Stimulated activated CD8-positive, alpha-beta memory T cell treated with anti-CD3 and anti-CD28 coated beads, Interleukin-4, amount 100 ng/mL, for 4 hours (primary cell): ENCODE measurements at places on chromosomes 4 and X.

DNA sequence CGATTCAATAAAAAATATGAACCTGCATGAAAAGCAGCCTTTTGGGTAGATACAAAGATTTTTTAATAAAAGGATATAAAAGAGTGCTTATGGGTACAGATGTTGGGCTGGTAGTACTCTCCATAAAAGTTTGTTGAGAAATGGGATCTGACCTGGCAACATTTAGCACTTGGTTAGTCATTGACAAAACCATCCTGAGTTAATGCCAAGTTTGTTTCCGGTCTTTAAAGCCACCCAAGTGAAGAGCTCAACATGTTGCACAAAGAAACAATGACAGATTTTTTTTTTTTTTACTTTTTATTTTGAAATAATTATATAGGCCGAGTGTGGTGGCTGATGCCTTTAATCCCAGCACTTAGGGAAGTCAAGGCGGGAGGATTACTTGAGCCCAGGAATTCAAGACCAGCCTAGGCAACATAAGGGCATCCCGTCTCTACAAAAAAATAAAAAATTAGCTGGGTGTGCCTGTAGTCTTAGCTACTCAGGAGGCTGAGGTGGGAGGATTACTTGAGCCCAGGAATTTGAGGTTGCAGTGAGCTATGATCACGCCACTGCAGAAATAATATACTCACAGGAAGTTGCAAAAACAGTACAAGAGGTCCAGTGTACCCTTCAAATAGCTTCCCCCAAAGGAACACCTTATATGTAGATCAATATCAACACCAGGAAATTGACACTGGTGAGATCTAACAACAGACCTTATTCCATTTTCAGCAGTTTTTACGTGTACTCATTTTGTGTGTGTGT, 16.6 kb downstream of the CHST7 start:
- DNase-seq, result no peak

- no peak for DNase-seq
Observed at GRCh38 chr4:67697860-67698687, 2.9 kb downstream of the UBA6 start.

DNA sequence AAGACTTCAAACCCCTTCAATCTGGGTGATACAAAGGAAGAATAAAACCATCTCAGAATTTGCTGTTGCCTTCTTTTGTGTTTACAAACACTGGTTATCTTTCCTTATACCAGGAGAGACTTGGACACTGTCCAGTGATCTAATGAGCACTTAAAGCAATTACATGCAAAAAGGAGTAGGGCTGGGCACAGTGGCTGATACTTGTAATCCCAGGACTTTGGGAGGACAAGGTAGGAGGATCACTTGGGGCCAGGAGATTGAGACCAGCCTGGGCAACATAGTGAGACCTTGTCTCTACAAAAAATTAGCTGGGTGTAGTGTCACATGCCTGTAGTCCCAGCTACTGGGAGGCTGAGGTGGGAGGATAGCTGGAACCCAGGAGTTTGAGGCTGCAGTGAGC, 95.7 kb upstream of the DRD5 start:
- DNase-seq, result no peak

DNA sequence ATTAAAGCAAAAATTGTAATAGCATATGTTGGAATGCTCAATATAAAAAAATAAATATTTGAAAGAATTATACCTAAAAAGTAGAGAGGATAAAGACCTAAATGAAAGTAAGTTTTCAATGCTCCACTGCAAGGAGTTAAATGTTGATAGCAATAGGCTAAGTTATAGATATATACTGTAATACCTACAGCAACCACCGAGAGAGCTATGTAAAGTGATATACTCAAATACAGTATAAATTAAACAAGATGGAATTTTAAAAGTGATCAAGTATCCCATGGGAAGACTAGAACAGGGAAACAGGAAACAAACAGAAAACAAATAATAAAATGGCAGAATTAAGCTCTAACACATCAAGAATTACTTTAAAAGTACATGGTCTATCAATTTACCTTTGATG, 73.9 kb downstream of the CASP3 start:
- DNase-seq, result no peak

- DNase-seq, result no peak
Observed at GRCh38 chr4:189001971-189002450, 862.8 kb downstream of the TRIML1 start.
